ENCODE measurements at places on chromosomes 4 and X. TPM values are rescaled to one million over a fixed set of nuclear protein-coding genes. Genes with fewer than 3 reads are reported as not detected.

DNA sequence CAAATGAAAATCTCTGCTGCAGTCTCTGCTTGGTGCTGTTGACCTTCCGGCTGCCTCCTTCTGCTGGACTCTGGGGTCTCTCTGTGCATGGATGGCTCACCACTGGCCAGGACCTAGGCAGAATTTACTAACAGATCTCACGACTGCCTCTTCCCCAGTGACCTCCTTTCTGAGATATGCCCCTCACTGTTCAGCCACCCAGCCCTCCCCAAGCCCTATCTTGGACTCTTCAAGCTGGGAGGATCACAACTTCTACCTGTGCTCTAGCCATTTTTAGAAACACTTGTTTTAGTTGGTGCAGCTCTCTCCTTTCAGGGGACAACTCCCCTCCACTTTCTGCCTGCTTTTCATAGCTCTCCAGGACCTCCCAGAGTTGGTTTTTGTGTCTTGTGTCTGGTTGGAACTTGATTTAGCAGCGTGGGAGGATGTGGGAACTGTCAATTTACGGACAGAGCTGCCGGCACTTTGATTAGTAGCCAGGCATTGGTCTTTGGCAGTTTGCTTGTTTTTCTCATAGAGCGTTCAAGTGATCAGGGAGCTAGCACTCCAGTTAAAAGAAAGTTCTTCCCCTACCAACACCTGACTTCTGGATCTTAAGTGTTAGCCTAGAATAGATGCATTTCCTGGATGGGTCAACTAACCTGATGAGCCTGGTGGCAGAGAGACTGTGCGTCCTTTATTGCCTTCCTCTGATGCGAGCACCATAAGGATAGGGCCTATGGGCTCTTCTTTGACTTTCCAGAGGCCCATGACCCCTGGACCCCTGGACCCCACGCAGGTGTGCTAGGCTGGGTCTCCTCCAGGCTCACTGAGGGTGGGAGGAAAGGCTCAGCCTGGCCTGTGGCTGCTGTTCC lies 6.5 kb downstream of the RGS12 start:
- no peak for DNase-seq

DNA sequence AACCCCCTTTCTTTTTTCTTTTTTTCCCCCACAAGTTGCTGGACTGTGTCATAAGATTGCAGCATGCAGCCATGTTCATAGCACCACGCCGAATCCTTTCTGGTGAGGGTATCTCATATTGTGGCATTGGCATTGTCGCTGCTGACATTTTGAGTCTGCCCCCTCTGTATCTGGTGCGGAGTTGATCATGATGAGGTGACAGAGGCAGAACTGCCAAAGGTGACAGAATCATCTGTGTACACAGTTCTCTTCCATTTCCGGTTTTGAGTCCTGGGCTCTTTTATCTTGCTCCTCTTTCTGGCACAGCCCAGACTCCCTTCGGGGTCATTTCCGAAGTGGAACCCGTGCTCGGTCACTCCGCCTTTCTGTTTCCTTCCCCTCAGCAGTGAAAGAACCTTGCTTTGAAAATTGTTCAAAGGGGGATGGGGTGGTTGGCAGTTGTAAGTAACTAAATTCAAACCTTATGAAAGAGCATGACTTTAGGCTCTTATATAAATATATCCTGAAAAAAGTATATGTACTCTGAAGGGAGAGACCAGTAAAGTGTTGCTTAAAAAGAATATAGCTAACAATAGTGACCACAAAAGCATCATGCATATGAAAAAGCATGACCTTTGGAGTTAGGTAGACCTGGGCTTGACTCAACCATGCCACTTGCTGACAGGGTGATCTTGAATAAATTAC lies 55.0 kb upstream of the BMP2K start:
- no peak for DNase-seq

GRCh38 chrX:80334583-80334982 lies 85.7 kb upstream of the TENT5D start:
- DNase-seq = no peak

- DNase-seq = no peak
Measured at GRCh38 chr4:140612357-140612756, 43.6 kb upstream of the UCP1 start.

- DNase-seq = no peak
Measured at GRCh38 chr4:98802770-98803198, 126.1 kb downstream of the EIF4E start.

GRCh38 chrX:138986235-138986634 lies 274.7 kb upstream of the FGF13 start:
- DNase-seq = no peak

- DNase-seq = no peak
Measured at GRCh38 chr4:137471461-137471860, 60.8 kb downstream of the PCDH18 start.

DNA sequence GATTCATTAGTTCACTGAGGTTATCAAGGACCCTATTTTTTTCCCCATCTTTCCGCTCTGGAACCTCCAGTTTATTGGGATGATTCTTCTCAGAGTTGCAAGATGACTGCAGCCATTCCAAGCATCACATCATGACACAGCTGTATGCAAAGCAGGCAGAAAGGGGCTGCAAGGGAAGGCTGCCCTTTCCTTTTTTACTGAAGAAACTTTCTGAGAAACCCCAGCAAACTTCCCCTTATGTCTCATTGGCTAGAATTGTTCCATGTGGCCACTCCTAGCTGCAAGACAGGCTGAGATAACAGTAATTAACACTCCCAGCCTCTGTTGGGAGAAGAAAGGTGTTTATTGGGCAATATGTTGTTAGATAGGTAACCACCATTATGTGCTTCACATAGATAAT lies 102.6 kb downstream of the SATL1 start:
- no peak for DNase-seq

GRCh38 chrX:47178337-47178736 lies 15.3 kb upstream of the UBA1 start:
- DNase-seq = no peak

DNA sequence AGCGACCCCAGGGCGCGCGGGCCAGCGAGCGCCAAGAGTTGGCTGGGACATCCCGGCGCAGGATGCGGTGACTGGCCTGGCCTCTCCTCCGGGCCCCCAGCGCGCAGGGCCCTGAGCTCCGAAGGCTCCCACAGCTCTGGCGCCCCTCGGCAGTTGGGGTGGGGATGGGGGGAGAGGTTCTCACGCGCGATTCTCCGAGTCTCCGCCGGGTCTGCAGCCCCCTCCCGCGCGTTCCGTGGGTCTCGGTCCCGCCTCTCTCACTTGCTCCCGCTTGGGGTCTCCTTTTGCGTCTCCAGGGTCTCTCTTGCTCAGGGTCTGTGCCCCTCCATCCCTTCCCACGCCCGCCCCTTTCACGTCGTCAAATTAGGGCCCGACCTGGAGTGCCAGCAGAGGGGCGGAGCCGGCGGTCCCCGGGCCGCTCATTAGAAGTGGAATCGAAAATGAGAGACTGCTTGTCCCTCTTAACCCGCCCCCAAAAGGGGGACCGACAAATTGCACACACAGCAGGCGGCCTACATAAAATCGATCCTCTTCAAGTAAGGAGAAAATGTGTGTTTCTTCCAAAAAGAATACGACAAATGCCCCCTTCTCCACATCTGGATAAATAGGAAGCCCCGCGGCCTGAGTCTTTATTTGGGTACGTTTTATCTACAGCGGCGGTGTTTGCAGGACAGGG lies 877 bp upstream of the NKX1-1 start:
- peak; percentile 17 for DNase-seq

DNA sequence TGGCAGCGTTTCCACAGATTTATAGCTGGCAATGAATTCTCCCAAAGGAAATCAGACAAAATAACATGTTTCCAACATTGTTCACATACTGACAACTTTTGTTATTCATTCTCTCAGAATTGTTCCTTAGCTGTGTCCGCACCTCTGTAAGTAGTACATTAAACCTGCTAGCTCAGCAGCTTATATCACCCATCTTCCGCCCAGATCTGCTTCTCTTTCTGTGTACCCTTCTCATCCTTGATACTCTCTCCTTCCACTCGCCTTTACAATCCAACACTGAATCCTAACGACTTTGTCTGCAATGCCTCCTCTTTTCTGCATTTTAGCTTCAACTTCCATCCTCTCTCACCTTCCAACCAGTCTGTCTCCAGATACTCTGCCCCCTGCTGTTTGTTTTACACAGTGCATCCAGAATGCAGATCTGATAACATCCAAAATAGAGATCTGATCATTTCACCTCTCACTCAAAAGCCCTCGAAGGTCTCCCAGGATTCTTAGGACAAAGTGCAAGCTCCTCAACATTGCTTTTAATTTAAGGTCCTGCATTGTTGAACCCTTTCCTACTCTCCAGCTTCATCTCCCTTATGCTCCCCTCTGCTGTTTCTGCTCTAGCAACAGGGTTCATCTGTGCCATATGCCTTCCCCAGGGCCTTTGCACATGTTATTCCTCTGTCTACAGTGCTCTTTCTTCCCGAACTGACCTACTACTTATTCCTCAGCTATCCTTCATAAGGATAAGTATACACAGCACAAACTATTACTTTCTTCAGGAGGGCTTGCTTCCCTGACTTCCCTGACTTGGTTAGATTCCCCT lies 67.3 kb upstream of the VBP1 start:
- DNase-seq = peak; percentile 19

GRCh38 chrX:108298165-108298602 lies 140.0 kb downstream of the COL4A6 start:
- DNase-seq = no peak

- DNase-seq = no peak
Measured at GRCh38 chrX:137353404-137353803, 212.5 kb upstream of the ZIC3 start.

DNA sequence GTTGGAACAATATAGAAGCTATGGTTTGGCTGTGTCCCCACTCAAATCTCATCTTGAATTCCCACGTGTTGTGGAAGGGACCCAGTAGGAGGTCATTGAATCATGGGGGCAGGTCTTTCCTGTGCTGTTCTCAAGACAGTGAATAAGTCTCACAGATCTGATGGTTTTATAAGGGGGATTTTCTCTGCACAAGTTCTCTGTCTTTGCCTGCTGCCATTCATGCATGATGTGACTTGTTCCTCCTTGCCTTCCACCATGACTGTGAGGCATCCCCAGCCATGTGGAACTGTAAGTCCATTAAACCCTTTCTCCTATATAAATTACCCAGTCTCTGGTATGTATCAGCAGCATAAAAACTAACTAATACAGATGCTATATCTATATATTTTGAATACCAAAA lies 135.2 kb upstream of the EDNRA start:
- DNase-seq = no peak

- no peak for DNase-seq
Measured at GRCh38 chr4:85784947-85785346, 310.0 kb downstream of the ARHGAP24 start.

GRCh38 chrX:110178179-110178865 lies 139.6 kb downstream of the AMMECR1 start:
- DNase-seq = peak; percentile 57

DNA sequence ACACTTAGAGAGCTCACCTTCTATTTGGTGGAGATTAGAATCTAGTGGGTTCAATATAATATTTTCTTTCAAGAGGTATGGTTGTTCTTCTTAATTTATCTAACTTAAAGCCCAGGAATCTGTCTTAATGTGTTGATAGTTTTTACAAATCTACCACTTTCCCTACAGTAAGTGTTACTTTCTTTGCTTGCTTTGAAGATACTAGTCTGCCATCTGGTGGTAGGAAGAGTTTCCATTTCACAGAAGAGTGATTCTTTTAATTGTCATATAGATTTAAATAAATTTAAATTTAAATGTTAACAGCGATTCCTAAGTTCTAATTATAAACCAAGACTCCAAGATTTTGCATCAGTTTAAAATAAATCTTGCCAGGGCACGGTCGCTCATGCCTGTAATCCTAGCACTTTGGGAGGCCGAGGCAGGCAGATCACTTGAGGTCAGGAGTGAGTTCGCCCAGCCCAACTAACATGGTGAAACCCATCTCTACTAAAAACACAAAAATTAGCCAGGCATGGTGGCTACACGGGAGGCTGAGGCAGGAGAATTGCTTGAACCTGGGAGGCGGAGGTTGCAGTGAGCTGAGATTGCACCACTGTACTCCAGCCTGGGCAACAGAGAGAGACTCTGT lies 43.5 kb downstream of the NUDT9 start:
- DNase-seq = no peak

DNA sequence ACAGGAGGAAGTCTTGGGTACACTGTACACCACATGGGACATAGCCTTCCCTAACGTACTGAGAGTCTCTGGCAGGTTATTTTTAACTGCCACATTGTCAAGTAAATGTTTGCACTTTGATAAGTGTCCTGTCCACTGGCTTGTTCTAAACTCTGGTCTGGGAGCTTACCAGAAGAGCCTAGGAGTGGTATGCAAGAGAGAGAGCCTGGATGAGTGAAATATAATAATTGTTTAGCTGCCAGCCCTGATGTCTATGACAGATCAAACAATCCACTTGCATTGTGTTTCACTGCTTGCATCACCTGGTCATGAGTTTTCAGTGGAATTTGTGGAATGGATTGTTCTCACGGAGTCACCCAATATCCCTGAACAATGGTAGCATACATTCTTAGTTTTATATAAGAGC lies 91.6 kb downstream of the SHROOM3 start:
- DNase-seq = peak; percentile 45

DNA sequence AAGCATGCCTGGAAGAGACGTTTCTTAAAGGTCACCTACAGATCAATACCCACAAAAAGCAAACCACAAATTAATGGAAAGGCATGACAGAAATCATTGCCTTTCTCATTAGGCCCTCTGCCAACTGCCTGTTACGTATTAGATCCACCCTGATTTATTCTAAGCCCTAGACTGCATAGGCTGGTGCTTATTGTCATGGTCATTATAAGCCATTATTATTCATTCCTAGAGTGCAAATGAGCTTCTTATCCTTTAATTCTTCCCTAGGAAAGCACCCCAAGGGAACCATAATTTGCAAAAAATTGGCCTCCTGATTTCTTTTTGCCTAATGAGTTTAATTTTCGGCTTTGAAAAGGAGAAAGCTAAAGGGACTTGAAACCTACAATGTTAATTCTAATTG lies 184.2 kb upstream of the GPRIN3 start:
- no peak for DNase-seq

The CCKAR gene
- total RNA-seq = not detected

The ANXA5 gene
- total RNA-seq = 368 TPM

The IL2 gene
- total RNA-seq = 1.5 TPM

The INTU gene
- total RNA-seq = 2.0 TPM

The SULT1B1 gene
- 42.9 TPM for total RNA-seq

The CLDN22 gene
- not detected for total RNA-seq

The FAM9B gene
- not detected for total RNA-seq

The KDR gene
- total RNA-seq = 17.1 TPM

The PAGE2B gene
- total RNA-seq = not detected

The KLF3 gene
- total RNA-seq = 79.1 TPM

The NMU gene
- total RNA-seq = 0.92 TPM

The NAP1L2 gene
- not detected for total RNA-seq

All from stomach (tissue), 19 donors.